DMS153 (cell line): ENCODE measurements at places on chromosomes 5 and 9.

DNA sequence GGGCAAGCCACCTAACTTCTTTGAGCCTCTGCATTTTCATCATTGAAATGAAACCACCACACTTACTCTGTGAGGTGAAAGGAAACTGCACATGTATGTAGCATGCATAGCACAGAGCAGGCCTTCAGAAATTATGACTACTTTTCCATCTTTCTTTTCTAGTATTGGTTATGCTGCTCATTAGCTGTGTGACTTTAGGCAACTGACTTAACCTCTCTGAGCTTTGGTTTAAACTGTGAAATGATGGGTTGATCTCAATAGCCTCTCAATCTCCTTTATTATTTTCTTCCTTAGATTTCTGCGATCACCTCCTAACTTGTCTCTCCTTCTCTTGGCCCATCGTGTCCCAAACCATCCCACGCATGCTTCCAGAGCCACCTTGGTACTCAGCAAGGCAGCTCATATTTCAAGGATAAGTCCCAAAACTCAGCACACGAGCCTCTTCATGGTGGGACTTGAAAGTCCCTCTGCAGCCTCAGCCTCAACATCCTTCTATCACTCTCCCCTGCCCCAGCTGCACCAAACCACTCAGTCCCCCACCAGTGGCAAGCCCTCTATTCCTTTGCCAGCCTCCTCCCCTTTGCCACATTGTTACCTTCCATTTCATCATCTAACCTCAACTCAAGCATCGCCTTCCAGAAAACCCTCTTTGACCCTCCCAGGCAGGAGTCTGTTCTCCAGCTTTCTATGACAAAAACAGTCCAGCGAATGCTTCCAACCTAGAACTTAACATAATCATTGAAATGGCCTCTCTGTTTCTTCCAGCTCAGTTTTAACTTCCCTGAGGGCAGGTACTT is 60.3 kb upstream of the DNAH5 start:
- no peak for DNase-seq

DNA sequence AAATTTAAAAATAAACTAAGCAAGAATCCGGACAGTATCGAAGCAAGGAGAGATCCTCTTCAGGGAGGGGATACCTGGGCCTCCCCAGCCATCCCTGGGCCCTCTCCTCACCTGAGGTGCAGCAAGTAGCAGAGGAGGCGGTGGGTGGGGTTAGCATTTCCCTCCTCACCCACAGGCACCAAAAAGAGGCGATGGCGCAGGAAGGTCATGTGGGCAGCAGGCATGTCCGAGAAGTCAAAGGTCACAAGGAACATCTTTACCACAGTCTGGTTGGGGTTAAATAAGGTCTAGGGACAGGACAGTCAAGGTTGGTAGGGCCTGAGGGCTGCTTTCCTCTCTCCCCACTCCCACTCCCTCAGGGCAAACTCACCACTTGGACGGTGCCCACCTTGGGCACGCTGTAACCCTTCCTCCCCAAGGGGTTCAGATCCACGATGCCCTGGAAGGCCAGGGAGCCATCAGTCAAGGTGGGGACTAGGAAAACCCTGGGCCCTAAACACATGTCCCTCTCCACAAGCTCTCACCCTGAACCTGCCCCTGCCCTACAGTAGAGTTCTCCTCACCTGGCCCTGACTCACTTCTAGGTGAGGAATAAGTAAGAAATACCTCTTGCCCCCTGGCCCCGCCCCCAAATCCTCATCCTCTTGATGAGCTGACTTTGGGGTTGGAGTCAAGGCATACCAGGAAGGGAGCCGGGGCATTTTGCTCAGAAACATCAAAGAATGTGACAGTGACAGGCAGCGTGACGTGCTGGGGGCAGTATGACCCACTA is 2.8 kb upstream of the STOML2 start:
- no peak for DNase-seq

GRCh38 chr5:157925786-157926671 is 67.1 kb upstream of the CLINT1 start:
- DNase-seq: no peak

GRCh38 chr5:151571270-151572173 is 19.6 kb downstream of the FAT2 start:
- DNase-seq: no peak

DNA sequence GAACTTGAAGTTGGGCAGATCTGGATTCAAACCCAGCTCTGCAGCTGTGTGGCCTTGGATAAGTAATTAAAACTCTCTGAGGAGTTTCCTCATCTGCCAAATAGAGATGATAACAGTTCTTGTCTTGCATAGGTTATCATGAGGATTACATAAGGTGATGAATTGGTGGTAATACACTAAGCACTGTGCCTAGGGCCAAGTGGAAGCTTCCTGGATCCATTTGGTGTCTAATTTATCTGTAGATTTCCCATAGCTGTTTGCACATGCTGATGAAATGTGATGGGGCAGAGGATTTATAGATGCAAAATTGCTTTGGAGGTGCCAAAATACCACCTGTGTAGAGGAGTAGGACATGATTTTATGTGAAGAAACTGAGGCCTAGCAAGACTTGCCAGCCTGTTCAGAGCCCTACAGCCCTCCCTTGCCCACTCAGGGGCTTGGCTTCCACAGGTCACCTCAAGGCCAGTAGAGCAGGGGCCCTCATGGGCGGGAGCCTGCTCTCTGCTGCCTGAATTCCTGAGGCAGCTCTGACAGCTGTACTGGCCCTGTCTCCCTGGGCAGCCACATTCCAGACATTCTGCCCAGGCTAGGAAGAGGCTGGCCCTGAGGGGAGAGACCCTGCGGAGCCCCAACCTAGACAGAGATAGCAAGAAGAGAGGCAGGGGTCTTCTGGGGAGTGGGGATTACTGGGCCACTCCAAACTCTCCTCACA is 5.9 kb upstream of the FAT2 start:
- DNase-seq: no peak

- no peak for DNase-seq
Measured at GRCh38 chr5:41392016-41392415, 118.4 kb downstream of the PLCXD3 start.

DNA sequence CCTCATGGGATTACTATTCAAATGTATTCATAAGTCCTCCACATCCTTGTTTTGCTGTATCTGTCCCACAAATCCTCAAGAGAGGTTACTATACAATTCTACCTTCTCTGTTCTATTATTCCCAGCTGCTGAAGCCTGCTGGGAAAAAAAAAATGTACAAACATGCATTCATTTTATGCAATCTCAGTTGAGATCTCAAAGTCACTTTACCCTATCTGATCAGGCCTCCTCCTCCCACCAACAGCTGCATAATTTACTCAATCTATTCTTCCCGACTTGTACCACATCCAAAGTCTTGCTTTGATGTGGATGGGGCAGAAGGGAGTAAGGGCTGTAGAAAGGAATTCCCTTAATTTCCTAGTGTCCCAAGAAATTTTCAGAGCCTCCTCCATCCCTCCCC is 28.6 kb downstream of the PSIP1 start:
- DNase-seq: no peak

DNA sequence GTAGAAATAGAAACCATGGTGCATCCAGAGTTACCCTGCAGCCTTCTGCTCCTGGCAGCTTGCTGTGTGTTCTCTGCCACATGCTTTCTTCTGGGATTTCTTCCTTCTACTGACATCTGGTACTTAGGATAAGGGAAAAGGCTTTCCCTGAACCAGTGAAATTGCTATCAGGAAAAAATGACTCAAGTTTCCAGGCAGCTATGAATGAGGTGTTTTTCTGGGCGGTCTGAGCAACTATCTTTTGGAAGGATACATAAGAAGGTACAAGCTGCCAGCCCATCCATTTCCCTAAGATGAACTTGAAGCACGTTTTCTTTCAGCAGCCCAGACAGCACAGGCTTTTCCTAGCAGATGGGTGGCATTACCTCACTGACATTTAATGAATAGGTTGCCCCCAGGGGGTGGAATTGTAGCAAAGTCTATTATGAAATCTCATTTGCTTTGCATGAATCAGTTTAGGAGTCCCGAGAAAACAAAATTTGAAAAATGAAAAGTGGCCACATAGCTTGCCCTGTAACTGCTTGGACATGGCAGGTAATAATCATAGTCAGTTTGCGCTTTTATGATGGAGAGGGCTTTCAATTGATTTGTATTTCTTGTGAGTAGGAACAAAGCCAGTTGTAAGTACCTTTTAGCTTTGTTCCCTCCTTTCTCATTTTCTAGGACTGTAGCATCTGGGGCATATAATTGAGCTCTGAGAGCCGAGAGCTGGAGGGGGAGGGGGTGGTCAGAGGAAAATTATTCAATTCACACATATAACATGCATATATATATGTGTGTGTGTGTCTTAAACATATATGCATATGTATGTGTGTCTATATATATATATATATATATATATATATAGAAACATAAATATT is 108.5 kb downstream of the C9orf152 start:
- peak; percentile 4 for DNase-seq

DNA sequence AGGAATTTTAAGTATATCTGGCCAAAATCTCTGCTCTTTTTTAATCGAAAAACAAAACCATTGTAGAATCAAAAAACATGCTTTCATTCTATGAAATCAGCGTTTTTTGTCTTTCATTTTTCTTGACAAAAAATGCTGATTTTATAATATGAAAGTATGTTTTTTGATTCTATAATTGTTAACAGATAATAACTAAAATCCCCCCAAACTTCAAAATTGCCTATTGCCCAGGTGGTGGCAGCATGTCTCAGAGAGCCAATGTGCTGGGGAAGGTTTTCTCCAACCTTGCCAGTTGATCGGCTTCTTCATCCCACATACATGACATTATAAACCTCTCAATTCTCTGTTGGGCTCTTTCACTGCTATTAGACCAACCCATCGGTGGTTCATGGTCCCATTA is 5.1 kb upstream of the SMIM15 start:
- no peak for DNase-seq

DNA sequence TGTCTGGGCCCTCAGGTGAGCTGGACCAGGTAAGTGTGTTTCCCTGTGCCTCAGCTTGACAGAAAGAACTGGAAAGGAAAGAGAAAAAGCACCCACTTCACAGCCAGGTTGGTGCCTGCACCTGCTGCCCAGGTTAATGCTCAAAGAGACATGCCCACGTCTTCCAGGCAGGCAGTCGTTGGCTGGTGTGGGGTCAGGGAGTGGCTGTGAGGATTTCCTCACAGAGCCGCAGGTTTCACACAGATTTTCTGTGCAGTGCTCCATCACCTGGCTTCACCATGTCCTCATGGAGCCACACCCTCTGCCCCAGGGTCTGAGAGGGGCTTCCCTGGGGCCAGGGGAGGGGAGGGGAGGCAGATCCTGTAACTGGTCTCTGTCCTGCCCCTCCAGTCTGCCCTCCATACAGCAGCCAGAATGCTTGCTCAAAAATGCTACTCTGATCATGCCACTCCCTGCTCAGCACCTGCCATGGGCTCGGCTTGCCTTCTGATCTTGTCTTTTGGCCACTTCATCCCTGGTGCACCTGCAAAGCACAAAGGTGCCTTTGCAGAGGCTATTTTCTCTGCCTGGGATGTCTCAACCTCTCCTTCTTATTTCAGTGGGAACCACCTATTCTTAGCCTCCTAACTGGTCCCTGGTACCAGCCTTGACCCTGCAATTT is 82.5 kb upstream of the UBTD2 start:
- no peak for DNase-seq

GRCh38 chr5:41482715-41483114 is 27.7 kb downstream of the PLCXD3 start:
- DNase-seq: no peak

- no peak for DNase-seq
Measured at GRCh38 chr5:177992466-177992865, 3.6 kb downstream of the PROP1 start.

DNA sequence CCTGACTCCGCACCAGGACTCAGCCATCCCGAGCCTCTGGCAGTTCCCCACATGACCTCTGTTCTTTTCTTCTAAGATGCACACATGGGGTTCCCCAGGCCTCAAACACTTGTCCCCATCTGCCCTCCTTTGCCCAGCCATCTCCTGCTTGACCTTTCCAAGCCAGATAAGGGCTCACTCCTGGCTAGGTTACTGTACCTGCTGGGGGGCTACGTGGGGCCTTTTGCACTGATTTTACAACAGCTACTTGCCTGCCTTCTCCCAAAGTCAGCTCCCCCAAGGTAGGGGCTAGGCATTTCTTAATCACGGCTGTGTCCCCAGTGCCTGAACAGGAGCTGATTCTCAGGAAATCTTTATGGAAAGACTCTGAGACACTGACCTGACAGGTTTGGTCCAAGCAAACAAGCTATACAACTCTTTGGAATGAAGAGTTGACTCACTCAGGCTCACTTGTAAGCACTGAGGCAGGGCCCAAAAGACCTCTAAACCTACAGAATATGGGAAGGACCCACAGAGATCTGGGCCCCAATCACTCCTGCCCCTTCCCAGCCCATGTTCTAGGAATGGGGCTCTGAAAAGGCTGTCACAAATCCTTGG is 2.5 kb downstream of the MACROH2A1 start:
- no peak for DNase-seq

DNA sequence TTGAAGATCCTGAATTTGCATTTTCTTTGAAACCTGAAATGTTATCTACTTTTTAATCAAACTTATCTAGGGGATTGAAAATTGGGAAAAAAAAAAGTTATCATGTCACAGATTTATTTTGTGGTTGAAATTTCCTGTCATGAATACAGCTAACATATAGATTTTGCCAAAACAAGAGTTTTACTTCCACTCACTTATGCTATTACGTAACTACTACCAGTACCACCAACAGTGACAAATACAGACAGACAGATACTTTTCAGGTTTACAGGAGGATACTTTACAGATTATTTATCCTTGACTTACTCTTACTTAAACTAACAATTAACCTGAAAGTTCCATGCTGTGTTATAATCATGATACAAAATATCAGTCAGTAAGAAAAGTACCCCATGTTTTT is 6.8 kb upstream of the MRPS30 start:
- no peak for DNase-seq

GRCh38 chr9:29289365-29289764 is 1716.1 kb upstream of the C9orf72 start:
- no peak for DNase-seq

DNA sequence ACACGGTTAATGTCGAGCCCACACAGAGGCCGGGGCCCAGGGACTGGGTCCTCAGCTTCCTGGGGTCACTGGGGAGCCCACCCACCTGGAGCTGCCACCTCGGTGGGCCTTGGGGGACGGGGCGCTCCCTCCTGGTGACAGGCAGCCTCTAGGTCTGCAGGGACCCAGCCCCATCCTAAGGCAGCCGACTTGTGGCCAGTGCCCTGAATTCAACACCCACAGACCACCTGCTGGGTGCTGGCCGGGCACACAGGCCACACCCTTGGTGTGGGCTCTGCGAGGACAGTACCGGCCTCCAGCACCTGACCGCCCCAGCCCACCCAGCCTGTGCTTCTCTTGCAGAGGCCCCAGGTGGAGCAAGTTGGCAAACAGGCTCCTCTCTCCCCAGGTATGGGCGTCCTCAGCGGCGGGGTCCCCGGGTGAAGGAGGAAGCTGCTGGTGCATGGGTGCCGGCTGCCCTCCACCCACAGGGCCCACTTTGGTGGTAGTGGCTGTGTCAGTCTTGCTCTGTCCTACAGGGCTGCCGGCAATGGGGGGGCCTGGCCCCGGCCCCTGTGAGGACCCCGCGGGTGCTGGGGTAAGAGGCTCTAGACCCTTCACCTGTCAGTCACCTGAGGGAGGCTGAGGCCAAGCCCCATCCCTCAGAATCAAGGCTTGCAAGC is 8.3 kb downstream of the ENTPD8 start:
- DNase-seq: no peak
